ENCODE measurements at places on chromosomes 2 and 18. TPM values are rescaled to one million over a fixed set of nuclear protein-coding genes. Genes with fewer than 3 reads are reported as not detected.

The RAMP1 gene
- polyA plus RNA-seq, result 11.2 TPM

The SCYGR5 gene
- polyA plus RNA-seq, result not detected

The EVX2 gene
- not detected for polyA plus RNA-seq

The THOC1 gene
- polyA plus RNA-seq, result 60.8 TPM

The HNRNPA3 gene
- polyA plus RNA-seq, result 605 TPM

The NPHP1 gene
- polyA plus RNA-seq, result 15.6 TPM

The GCC2 gene
- 72.3 TPM for polyA plus RNA-seq

The KCNE4 gene
- polyA plus RNA-seq, result 14.3 TPM

The TLX2 gene
- polyA plus RNA-seq, result not detected

The PGAP1 gene
- 29.8 TPM for polyA plus RNA-seq

The ZNF2 gene
- polyA plus RNA-seq, result 7.8 TPM

The KYNU gene
- 5.6 TPM for polyA plus RNA-seq

The NEU2 gene
- polyA plus RNA-seq, result not detected

The HOXD4 gene
- polyA plus RNA-seq, result 42.1 TPM

The NRP2 gene
- 69.2 TPM for polyA plus RNA-seq

The COMMD1 gene
- polyA plus RNA-seq, result 79.8 TPM

The FAM228A gene
- polyA plus RNA-seq, result 0.62 TPM

The REEP1 gene
- 4.1 TPM for polyA plus RNA-seq

The ANKRD29 gene
- 0.59 TPM for polyA plus RNA-seq

The RAD51AP2 gene
- polyA plus RNA-seq, result 0.14 TPM

The DCDC2C gene
- polyA plus RNA-seq, result 0.46 TPM

The DNAJC5G gene
- 0.75 TPM for polyA plus RNA-seq

The MARCO gene
- 0.10 TPM for polyA plus RNA-seq

The ZSCAN30 gene
- polyA plus RNA-seq, result 38.7 TPM

The C1GALT1C1L gene
- 3.1 TPM for polyA plus RNA-seq

The RAB6C gene
- polyA plus RNA-seq, result 1.7 TPM

The PASK gene
- 15.1 TPM for polyA plus RNA-seq

The CREG2 gene
- polyA plus RNA-seq, result 0.51 TPM

The MPP4 gene
- 0.15 TPM for polyA plus RNA-seq

The MYO7B gene
- polyA plus RNA-seq, result 20.2 TPM

The ZBTB14 gene
- polyA plus RNA-seq, result 25.8 TPM

The RGPD3 gene
- polyA plus RNA-seq, result 0.33 TPM

The DQX1 gene
- 0.19 TPM for polyA plus RNA-seq

The TNFRSF11A gene
- polyA plus RNA-seq, result 3.1 TPM
